ENCODE measurements at places on chromosomes 2 and 18.
A peak's percentile ranks its signal among the peaks of the same experiment; 100 is the strongest.

DNA sequence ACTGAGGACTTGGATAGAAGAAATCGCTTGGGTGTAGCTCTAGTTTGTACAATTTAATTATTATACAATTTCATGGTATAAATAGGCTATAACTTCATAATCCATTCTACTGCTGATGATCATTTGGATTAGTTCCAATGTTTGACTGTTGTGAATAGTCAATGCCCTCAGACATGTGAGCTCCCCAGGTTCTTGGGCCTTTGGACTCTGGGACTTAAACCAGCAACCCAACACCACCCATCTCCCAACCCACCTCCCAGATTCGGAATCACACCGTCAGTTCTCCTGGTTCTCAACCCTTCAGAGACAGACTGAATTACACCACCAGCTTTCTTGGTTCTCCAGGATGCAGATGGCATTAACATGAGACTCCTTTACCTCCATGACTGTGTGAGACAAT lies 84.6 kb upstream of the DNMT3A start:
- no peak for DNase-seq

- DNase-seq: no peak
Observed at GRCh38 chr2:199875400-199875799, 24.4 kb upstream of the FTCDNL1 start.

- no peak for DNase-seq
Observed at GRCh38 chr2:118014492-118014824, 588 bp upstream of the CCDC93 start.

DNA sequence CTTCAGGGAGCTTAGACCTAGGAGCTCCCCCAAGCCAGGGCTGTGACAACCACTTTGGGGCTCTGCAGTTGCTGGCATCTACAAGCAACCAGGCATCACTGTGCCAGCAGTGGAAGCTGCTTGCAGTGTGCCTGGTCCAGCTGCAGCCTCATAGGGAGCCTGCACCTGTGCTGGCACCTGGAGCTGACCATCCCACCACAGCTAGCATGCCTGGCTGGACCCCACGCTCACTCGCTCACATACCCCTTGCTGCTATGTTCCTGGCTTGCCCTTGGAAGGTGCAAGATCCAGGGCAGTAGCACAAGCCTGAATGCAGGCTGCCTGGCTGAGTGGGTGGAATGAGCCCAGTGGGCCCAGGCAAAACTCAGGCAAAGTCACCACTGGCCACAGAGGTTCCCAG lies 82.5 kb downstream of the ZNF804A start:
- DNase-seq: no peak

DNA sequence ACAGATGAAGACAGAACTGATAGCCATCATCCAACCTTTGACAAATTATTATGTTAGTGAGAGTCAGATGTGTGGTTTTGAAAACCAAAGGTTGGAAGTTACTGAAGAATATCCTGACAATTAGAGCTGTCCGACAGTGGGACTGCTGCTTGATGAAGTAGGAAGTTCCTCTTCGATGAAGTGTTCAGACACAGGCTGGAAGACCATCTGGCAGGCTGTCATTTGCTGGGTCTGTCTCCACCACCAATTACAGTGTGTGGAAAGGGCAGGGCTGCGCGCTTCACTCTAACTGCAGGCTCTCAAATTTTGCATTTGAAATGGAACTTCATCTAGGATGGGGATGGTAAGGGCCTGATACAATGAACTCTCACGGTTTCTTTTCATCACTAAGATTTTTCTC lies 313.8 kb downstream of the PIK3C3 start:
- peak; percentile 35 for DNase-seq

DNA sequence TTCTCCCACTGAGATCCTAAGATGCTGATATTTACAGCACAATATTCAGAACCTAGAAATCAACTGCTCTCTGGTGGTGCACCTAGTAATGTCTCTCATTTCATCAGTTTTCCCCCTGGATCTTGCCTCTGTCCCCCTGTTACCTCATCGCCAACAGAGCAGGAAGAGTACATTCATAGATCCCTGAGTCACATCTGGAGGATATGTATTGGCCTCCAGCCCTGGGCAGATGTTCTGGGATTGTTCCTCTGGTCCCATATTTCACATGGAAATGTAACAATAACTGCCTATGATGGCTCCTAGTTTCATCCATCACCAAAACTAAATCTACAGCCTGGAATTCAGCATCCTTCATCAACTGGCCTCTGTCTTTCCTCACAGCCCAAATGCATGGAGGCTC lies 278.8 kb upstream of the SLC14A2 start:
- DNase-seq: no peak

DNA sequence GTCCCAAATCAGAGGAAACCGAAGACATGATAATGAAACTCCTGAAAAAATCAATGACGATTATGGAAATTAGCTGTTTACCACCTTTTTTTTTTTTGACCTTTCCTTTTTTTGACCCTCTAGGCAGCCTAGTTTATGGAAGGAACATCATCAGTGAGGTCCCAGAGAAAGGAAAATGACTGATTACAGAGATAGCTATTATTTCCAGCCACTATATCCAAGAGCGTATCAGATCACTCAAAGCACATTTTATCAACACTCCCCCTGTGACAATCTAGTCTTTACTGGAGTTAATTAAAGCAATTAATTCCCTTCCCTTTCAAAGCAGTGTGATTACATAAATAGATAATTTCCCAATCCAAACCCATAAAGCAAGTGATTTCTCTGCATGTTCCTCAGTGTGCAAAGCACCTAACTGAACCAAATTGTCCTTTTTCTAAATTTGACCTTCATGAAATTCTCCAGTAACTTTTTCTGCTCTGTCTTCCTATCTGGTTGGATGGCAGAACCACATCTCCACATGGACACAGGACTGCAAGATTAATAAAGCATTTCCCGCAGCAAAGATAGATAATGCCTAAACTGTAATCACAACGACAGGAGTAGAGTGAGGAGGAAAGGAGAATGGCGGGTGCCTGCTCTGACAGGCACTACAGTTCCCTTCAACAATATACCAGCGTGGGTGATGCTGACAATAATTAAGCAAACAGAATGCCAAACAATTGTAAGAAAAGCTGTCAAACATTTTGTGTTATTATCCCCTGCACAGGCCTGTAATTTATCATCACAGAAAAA lies 194.4 kb downstream of the SLC8A1 start:
- no peak for DNase-seq

- DNase-seq: no peak
Observed at GRCh38 chr2:174610243-174610995, 12.8 kb upstream of the WIPF1 start.

GRCh38 chr2:193462411-193462810 lies 1267.7 kb upstream of the TMEFF2 start:
- DNase-seq: no peak

- DNase-seq: no peak
Observed at GRCh38 chr2:1248187-1248586, 165.1 kb upstream of the TPO start.

DNA sequence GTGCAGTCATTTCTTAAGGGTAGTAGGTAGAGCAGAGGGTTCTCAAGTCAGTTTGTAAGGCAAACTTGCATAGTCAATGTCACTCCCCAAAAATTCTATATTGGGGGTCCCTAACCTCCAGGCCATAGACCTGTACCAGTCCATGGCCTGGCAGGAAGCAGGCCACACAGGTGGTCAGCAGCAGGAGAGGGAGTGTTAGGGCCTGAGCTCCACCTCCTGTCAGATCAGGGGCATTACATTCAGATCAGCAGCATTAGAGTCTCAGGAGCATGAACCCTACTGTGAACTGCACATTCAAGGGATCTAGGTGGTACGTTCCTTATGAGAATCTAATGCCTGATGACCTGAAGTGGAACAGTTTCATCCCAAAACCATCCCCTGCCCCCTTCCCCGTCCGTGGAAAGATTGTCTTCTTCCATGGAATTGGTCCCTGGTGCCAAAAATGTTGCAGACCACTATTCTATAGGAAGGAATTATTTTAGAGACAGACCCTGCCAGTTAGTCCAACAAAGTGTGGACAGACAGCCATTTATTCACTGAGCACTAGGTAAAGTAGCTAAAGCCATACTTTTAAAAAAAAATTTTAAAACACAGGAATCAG lies 6.7 kb downstream of the COA5 start:
- no peak for DNase-seq

DNA sequence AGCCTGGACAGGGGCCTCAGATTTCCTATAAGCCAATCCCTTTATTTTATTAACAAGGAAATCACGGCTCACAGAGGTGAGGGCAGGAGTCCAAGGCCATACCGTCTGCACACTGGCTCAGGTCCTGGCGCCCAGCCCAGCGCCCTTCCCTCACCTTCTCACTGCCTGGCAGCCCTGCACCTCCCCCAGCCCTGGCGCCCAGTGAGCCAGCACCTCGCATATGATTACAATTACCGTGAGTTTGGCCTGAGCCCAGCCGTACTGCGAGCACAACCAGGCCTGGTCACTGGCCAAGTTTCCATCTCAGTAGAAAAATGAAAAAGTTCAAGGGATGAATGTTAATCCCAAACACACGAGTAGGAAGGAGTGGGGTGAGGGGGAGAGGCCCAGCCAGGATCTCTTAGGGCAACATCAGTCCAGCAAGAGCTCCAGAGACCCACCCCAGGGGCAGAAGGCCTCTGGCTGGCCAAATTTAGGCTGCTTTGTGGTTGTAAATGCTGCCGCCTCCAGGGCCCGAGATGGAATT lies 68.4 kb downstream of the MCFD2 start:
- DNase-seq: peak; percentile 69

DNA sequence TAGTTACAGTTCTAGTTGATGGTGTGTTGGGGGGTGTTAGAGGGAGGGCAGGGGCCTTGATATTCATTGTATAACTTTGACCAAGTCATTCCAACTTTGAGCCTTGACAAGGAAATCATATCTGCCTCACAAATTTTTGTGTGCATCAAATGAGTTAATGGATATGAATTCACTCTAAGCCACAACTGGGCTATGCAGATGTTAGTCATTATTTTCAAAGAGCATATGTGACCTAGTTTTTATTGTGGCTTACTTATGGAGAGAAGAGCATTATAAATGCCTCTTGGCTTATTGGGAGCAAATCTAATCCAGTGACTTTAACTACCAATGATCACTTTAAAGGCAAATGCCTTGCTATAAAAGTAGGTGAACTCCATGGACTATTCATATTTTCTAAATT lies 250.2 kb downstream of the LPIN1 start:
- DNase-seq: no peak

- no peak for DNase-seq
Observed at GRCh38 chr18:46759890-46760289, 3.0 kb upstream of the ST8SIA5 start.

GRCh38 chr18:51721996-51722395 lies 524.5 kb upstream of the MEX3C start:
- no peak for DNase-seq

GRCh38 chr2:23327887-23328286 lies 57.1 kb upstream of the KLHL29 start:
- DNase-seq: no peak

DNA sequence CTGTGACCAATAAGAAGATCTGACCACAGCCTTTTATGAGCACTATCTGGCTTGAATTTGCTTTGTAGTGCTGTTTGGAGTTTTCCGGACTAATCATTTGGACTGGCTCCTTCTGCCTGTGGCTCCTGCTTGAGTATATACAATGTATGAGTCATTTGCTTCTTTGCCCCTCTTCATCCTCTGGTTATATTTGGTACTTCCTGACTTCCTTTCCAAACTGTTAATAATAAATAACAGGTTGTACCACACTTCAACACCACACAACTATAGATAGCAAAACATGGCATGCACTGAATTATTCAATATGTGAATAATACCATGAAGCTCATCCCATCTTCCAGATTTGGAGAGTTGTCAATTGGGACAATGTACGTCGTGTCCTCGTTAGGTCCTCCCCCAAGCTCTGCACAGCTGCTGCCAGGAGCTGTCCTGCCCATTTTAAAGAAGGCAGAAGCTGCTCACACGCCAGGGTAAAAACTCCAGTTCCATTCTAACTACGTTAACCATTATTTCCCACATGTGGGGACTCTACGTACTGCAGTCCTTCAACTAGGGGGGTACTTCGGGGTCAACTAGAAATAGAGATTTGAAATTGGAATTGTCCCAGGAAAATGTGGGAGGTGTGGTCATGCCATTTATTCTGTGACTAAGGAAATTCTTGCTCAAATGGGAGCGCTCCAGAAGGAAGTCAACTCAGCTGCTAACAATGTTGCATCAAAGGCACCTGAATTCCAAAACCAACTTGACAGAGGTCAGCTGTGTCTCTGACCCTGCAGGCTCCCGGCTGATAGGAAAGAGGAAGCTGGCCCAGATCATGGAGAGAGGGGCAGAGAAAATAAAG lies 38.1 kb downstream of the ST8SIA5 start:
- DNase-seq: no peak

- DNase-seq: no peak
Observed at GRCh38 chr2:171402906-171403580, 30.7 kb downstream of the METTL8 start.

DNA sequence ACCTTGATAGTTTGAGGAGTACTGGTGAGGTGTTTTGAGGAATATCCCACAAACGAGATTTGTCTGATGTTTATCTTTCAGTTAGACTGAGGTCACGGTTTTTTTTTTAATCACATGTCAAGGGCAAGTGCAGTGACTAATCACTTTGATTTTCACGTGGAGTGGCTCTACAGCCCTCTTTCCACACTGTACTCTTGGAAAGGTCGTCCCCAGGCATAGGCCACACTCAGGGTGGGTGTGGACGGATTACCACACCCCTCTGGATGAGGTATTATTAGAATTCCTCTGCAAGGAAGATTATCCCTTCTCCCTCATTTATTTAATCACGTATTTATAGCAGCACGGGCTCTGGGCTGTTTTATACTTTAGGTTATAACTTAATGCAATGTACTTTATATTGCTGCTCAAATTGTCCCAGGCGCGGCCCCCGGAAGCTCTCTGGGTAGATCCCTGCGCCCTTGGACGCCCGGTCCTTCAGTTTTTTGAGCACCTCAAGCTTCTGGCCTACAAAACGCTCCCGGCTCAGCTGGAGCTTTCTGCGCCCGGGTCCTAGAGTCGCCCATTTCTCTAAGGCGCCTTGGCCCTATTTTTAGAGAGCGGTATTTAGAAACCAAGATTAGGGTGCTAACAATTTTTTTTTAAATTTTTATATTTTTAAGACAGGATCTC lies 515 bp upstream of the PLEKHB2 start:
- DNase-seq: no peak

DNA sequence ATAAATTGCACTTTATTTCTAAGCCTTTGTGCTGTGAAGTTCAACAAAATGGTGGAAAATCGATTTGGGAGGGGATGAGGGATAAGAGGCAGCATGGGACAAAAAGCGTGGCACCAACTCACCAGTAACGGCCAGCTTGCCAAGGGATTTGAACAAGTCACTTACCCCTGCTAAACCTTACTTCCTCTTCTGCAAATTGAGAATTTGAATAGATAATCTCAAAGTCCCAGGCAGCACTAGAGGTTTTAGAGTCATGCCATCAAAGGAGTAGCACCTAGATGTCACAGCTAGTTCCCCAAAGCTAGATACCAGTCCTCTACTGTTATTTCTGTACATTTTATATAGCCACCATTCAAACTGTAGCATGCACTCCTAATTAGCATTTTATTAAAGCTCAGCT lies 83.7 kb upstream of the VRK2 start:
- DNase-seq: no peak

GRCh38 chr2:21256006-21256405 lies 132.2 kb downstream of the TDRD15 start:
- no peak for DNase-seq

Data from NCI-H1694 (cell line).